ENCODE measurements at places on chromosomes 7 and 10.

DNA sequence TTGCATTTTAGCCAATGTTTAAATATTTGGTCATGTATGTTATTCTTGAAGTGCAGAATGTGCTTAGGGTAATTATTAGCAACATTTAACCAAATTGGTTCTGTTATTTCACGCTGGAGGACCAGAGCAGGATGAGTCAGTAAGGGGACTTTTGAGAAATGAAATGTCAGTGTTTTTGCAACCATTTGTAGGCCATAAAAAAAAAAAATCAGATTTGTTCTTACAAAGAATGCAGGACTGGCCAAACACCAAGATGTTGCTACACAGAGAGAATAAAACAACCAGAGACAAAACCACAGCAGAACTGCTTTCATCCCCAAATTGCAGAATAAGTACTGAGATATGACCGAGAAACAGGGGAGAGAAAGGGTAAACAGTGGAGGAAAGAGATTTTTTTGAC lies 62.1 kb downstream of the TPST1 start:
- no peak for DNase-seq

DNA sequence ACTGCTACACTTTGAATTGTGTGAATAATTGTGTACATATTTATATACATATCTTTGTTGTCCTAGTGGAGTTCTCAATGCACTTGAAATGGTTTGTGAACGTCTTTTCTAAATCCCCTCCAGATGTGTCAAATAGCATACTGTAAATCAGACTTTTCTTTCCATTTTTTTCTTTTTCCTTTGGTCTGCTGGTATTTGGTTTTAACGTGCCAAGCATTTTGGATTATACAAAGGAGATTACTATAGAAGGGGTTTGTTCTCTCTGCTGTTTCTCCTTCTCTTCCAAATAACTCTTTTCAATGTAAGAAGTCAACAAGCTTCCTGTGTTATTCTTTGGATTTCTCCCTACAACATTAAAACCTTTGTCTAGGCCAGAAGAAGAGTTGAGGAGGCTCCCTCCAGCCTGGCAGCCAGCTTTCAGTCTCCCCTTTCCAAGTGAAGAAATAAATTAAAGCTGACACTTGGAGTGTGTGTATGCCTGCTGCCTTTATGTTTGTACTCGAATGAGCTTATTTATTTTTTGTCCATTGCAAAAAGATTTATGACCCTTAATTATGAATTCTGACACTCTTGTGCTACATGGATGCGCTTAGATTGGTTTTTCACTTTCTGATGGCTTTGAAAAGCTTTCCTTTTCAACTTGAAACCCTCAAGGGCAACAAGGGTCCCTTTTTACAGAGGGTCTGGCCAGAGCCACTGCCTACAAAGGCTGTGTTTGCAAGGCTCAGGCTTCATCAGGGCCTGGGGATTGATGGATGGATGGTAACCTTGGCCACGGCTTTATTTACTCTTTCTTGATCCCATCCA lies 107.8 kb downstream of the RAB18 start:
- no peak for DNase-seq

DNA sequence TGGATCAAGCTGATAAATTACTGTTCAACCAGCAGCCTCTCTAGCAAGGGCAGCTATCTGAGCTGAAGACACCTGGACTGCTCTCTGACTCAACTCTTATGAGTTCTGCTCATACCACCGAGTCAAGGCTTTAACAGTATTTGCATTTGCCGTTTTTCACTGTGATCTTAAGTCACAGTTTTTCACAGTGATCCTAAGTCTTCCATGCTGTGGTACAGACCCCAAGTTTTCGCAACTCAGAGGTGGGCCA lies 31.3 kb downstream of the PIP4K2A start:
- DNase-seq = no peak

GRCh38 chr7:80189638-80190037 lies 55.0 kb downstream of the GNAI1 start:
- no peak for DNase-seq

- no peak for DNase-seq
Measured at GRCh38 chr7:142001163-142001874, 5.6 kb downstream of the MGAM start.

DNA sequence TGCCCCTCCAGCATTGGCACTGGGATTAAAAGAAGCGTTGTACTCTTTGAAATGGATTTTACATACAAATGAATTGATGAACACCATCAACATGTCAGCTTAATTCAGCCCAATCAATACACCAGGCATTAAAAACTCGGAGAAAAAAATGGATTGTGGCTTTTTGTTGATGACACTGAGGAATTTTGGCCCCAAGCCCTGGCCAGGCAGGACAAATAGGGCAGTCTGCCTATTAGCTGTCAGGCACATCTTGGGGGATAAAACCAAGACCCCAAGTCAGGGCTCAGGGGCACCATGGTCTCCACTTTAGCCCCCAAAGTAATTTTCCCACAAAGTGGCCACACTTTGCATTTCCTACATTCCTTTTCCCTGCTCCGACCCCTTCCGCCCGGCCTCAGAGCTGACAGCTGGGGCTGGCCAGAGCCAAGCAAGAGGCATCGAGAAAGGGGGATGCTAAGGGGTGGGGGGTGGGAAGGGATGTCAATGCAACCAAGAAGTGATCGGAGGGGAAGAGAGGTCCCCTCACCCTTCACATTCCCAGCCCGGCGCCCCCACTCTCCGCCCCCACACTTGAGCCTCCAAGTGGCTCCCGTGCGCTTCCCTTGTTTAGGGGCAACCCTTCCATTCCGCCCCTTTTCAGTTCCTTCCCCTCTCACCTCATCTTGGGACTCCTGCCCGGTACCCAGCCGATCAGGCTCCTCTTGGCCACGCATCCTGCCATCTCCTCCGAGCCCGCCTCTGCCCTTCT lies 711 bp downstream of the HIP1 start:
- no peak for DNase-seq

- DNase-seq = no peak
Measured at GRCh38 chr10:70175516-70175915, 5.2 kb upstream of the SAR1A start.

- DNase-seq = no peak
Measured at GRCh38 chr10:32156031-32156495, 99.8 kb upstream of the KIF5B start.

DNA sequence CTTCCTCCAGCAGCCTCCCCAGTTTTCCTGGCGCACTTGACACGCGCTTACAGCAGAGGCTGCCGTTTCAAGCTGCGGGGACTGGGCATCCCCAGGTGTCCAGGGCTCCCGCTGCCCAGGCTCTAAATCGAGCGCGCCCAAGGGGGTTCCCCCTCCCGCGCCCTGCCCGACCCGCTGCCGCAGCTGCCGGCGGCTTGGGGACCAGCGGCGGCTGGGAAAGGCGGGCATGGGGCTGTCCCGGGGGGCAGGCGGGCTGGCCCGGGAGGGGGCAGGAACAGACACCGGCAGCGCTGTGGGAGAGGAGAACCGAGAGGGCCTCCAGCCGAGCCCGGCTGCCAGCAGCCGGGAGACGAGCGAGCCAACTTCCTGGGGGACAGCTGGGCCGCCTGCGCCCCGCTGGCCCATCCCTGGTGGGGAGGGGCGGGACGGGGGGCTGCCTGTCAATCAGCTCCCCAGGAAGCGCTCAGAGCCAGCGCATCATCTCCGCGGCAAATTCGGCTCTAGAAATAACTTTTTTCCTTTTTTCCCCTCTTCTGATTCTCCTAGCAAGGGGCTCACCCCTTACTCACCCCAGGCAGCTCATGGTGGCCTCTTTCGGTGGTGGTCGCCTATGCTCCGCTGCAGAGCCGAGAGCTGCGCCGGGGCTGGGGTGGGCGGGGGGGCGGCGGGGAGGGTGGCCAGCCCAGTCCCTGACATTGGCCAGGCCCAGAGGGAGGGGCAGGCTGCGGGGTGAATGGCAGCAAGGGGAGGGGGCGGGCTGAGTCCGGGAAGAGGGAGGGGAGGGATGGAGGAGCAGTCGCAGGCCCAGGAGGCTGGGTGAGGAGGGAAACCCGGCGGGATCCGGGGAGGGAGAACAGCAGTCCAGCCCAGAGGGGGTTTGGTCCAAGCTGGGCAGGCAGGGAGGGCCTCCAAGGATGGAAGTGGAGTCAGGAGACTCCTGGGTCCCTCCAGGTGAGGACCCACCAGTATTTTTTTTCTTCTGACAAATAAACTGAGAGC lies 14.7 kb downstream of the GRID2IP start:
- no peak for DNase-seq

DNA sequence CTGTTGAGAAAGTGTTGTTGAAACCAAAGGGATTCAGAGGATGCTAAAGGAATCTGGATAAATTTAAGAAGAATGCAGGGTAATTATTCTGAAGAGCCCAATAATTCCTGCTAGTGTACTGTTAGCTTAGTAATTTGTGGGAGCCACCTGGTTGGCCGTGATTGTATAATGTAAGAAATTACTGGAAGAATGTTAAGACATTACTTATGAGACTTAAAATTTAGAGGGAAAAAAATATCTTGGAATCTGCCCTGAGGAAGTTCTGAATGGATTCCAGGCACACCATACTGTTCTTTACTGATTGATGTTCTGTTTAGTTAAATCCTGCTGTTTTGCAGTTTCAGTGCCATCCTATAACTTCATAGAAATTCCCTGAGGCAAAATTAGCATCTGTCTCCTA lies 155.0 kb upstream of the RHOBTB1 start:
- DNase-seq = no peak

DNA sequence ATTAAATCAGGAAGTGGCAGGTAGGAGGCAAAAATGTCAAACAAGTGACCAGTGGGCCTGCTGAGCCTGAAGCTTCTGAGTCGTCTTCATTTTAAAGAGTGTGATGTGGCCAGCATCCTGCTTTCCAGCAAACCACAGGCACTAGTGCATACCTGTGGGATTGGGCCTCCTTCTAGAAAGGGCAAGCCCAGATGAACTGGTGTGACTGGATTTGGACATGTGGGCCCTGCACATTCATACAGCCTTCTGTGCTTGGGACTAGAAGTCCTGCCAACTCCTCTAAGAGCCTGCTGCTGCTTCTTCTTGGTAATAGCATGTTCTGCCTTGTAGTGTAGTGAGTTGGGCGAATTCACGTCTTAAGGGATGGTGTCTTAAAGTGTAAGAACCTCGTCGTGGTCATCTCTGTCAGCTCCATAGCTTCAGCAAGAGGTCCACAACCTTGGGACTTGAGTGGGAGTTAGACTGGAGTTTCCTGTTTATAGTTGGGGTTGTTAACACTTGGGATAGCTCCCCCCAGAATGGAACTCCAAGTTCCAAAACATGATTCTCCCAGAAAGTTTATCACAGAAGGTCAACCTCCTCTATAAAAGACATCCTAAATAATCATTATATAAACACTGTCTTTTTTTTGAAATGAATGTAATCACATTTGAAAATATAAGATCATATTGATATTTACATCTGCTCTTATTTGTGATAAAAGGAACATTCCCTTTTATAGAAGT lies 11.2 kb downstream of the BMPER start:
- no peak for DNase-seq

- DNase-seq = no peak
Measured at GRCh38 chr7:47882635-47883034, 65.6 kb downstream of the PKD1L1 start.

- DNase-seq = no peak
Measured at GRCh38 chr10:62727934-62728333, 76.6 kb upstream of the ADO start.

GRCh38 chr7:147436718-147437117 lies 1153.8 kb upstream of the C7orf33 start:
- no peak for DNase-seq

GRCh38 chr10:101237982-101238731 lies 8.9 kb upstream of the LBX1 start:
- no peak for DNase-seq

DNA sequence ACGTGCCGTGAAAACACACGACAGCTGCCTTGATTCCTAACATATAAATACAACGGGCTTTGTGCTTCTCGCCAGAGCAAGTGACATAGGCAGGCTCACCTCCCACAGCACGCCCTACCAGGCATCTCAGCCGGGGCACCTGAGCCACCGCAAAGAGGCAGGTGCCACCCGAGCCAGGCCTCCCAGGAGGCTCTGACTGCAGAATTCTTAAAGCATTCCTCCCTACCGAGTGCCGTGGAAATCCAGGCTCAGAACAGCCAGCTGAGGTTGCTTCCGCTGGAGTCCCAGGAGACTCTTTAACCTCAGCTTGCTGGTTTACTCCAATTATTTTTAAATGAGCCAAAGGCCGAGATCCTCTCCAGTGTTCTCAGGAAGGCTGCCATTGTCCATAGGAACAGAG lies 206.5 kb downstream of the USP6NL start:
- no peak for DNase-seq

DNA sequence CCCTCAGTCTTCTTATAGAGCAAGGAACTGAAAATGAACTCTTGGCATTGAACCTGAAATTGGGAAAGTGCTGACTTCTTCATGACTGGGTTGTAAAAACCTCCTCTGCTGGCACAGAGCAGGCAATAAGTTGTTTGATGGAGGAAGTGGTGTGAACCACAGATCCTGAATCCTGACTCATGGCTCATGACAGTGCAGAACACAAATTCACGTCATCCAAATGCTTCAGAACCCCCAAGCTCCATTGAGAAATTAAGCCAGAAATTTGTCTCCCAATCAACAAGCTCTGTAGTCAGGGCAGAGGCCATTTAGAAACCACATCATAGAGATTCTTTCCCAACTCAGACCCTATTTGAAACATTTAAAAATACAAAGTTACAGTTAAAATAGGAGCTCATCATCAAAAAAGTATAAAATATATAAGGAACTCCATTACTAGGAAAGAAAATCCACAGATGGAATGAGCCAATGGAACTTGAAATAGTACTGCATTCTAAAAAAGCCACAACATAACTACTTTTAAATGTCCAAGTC lies 10.3 kb upstream of the STK17A start:
- DNase-seq = peak; percentile 63

DNA sequence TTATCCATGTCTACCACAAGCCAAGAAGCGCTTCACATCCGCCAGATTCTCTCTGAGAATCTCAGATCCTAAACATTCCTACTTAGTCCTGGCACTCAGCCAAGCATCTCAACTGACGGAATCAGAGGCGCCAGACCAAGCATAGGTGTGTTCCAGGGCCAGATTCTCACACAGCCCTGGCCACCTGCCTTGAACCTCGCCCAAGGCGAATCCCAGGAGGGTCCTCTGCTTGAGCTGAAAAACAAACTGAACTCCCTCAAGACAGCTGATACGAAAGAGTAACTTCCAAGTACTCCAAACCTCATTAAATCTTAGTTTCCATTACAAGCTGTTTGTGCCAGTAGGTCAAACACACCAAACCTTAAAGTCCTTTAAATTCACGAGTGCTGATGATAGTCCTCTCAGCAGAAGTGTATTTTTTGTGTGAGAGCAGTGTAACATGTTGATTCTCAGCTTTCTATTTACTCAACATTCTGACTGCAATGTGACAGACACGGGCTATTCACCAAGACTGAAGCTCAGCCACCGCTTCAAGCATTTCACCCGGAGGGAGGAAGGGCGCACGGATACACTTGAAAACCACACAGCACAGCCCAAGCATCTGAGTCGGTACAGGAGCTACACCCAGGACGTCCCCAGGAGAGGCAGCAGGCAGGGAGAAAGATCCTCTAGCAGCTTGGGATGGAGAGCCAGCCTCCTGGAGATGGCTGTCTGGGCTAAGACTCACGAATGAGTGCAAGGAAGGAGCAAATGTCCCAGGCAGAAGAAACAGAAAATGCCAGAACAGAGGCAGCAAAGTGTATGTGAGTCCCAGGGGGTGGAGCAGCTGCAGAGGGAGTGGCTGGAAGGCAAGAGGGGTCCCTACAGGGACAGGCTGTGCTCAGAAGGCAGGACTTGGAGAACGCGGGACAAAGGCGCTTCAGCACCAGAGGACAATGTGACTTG lies 6.0 kb downstream of the PARD3 start:
- no peak for DNase-seq

Measured in stimulated activated effector memory CD8-positive, alpha-beta T cell treated with anti-CD3 and anti-CD28 coated beads, Interleukin-12 subunit alpha, Interleukin-12 subunit beta, amount 100 ng/mL, for 72 hours (primary cell).